ENCODE measurements at places on chromosomes 3 and 15.

GRCh38 chr3:27655547-27655946, 66.6 kb downstream of the EOMES start:
- no peak for DNase-seq

- no peak for DNase-seq
Measured at GRCh38 chr3:86175593-86176444, 815.1 kb downstream of the VGLL3 start.

DNA sequence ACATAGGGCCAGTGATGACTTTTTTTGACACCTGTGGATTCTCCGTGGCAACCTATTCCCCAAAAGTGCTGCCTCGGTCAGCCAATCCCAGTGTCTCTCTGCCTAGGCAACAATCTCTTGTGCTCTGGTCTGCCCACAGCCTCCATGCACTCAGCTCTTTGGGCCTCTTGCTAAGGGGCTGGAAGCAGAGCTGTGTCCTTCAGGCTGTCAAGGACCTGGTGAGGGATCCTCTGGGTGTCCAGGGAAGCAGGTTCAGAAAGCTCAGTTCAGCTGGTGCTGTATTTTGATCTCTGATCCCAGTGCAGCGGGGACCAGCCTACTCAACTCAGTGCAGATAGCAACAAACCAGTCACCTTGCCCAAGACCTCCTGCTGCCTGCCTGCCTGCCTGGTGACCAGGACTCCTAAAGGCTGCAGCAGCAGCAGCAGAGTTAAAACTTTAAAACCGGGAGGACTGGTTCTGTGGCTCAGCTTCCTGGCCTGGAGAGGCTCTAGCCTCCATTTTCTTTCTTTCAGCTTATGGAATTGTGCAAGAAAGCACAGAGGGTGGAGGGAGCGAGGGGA, 6.2 kb downstream of the PAK6 start:
- DNase-seq: no peak

GRCh38 chr15:101488300-101489164, 975 bp downstream of the PCSK6 start:
- no peak for DNase-seq

DNA sequence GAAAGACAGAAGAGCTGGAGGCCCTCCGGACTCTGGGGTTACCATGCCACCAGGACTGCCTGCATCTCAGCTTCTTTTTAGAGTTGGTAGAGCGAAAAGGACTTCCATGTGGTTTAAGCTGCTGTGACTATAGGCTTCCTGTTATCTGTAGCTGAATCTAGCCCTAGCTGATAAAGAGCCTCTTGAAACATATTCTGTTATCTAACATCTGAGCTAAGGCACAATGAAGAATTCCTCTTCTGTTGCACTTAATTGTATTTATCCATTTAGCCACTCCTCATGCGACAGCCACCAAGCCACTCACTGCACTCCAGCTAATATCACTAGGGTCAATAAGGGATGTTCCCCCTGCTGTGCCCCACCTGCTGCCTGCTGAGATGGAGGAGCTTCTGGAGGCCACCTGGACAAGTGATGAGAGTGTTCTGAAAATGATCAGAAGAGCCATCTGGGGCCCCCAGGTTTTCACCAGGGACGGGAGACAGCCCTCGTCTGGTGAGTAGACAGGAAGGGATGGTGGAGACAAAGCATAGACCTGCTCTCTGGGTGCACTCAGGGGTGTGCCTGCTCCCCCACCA, 94.6 kb upstream of the PLXNA1 start:
- DNase-seq: no peak
